GM10248 (cell line): ENCODE measurements at places on chromosomes 3 and 15.

DNA sequence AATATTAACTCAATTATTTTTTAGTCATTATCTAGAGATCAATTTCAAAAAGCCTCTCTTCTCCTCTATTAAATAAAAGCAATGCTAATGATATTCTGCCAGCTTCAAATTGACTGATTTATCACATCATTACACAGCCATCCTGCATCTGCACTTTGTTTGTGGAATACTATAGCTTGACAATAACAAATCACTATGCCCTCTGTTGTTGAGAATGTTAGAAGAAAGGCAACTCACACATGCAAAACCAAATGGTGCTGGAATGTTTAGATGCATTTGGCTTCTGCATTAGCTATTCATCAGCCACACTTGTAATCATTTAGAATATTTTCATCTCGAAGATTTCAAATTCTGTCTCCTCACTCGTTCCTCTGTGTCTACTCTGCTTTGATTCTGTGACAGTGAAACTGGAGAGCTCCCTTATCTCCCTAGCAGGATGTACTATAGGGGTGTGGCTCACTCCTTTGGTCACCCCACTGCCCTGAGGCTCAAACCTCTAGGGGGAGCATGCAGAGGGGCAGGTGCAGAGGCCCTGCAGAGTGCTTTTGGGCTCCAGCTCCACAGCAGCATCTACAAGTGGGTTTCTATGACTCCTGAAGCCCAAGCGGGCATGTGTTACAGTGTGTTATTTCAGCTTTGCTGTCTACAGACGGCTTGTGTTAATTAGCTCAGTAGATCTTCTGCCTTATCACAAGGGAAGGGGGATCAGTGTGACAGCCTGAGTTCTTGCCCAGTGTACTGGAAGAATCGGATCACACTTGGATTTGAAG, 454.1 kb upstream of the BCHE start:
- no peak for DNase-seq

- no peak for DNase-seq
Measured at GRCh38 chr3:157837336-157837735, 268.9 kb downstream of the SHOX2 start.

DNA sequence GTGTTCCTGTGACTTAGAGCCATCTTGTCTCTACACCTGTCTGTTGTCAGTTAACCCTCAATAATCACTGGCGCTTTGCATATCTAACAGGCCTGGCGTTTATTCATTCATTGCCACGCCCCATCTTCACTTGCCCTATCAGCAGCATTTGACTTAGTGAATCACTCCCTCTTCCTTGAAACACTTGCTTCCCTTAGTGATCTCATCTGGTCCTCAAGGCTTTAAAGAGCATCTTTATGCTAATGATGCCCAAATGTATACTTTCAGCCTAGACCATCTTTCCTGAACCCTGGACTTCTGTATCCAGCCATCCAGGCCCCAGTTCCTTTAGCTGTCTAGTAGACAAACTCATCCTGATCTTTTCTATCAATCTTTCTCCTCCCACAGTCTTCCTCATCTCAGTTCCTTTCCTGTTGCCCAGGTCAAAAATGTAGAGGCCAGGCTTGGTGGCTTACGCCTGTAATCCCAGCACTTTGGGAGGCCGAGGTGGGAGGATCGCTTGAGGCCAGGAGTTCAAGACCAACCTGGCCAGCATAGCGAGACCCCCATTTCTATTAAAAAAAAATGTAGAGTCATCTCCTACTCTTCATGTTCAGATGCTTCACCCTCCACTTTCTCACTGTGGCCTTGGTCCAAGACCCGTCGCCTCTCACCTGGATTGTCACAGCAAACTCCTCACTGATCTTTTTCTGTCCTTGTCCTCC, 1.4 kb upstream of the IGDCC4 start:
- DNase-seq, result no peak

- no peak for DNase-seq
Measured at GRCh38 chr3:4373669-4374068, 70.5 kb downstream of the SETMAR start.

- no peak for DNase-seq
Measured at GRCh38 chr3:11631820-11632219, 11.9 kb downstream of the VGLL4 start.

DNA sequence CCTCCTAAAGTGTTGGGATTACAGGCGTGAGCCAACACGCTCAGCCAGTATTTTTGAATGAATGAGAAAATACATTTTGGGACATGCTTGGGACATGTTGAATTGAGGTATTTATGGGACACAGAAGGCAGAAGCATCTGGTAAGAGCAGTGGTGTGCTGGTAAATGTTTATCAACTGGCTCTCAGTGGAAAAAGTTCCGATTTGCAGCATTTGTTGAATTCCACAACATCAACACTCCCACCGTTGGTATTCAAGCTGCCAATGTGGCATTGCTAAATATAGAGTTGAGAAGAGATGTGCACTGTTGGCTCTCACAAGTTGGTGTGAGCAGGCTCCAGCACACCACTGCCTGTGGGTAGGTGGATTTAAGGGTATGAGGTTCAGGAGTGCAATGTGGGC, 35.8 kb upstream of the LRRFIP2 start:
- DNase-seq, result no peak

- DNase-seq, result no peak
Measured at GRCh38 chr15:22904736-22905135, 66.3 kb downstream of the NIPA2 start.

- peak; percentile 79 for DNase-seq
Measured at GRCh38 chr15:31262901-31263671, 63.5 kb upstream of the KLF13 start.

DNA sequence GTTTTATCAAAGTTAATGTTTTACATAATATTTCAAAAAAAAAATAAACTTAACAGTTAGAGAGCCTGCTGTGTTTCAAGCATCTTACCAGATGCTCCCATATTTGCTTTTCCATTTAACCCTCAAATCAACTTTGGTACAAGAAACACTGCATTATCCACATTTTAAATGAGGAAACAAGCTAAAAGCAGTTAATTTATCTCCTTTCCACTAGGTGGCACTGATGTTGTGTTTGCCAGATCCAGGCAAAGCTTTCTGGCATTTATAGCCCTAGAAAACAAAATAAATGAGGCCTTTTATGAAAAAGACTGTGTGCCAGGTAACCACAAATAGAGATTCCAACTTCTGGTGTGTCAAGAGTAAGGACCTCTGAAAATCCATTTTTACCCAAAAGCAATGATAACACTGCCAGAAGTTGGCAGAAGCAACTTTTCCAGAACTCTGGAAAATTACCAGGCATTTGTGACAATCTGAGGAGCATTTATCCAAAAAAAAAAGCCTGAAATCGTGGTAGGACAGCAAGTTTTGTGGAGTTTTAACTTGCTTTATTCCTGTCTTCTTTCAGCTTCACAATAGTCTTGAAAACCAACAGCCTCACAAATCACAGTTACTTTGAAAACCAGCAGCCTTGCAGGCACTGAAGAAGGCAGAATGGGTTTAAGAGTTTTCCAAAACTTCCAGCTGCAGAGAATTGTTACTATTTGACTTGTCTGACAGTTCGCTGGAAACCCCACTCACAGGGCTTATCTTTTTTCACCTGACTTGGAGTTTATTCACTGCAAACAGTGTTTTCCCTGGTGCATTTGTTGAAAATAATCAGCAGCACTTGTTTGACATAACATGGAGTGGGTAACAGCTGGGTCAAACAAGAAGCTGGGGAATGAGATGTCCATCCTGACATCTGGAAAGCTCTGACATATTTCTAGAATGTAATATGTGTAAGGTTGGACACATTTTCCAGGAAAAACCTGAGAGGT, 9.2 kb downstream of the FAM162A start:
- DNase-seq, result peak; percentile 41

DNA sequence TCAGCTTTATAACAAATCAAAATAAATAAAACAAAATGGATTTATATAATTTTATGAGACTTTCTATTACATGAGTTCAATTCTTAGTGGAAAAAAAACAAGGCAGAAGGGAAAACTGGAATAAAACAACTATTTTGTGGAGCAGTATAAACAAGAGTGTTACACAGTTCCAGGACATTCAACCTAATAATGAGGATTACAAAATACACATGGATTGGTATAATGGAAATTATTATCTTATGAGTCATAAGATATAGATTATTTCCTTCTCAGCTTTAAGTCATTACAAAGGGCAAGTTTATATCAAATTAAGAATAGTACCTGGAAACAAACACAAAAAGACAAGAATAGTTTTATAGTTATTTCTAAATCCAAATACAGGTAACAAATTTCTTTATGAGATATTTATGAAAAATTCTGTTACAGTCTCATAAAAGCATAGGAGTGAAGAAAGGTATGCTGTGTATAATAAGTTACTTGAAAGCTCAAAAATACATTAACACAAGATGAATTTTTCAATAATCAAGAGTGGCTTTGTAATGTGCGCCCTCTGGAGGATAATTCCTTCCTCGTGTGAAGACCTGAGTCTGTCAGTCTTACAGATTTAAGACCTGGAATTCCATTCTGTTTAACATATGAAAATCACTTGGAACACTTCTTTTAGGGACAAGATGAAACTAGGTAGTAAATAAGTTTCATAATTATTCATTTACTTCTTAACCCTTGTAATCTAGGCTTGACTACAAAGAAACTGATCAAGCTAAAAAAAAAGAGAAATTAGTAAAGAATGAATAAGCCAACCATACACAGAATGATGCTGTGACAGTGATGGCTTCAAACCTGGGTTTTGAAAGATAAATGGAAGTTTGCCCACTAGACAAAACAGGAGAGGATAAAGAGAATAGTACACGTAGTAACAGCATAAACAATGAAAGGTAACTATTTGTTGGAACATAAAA, 9.5 kb downstream of the COPS2 start:
- peak; percentile 24 for DNase-seq

DNA sequence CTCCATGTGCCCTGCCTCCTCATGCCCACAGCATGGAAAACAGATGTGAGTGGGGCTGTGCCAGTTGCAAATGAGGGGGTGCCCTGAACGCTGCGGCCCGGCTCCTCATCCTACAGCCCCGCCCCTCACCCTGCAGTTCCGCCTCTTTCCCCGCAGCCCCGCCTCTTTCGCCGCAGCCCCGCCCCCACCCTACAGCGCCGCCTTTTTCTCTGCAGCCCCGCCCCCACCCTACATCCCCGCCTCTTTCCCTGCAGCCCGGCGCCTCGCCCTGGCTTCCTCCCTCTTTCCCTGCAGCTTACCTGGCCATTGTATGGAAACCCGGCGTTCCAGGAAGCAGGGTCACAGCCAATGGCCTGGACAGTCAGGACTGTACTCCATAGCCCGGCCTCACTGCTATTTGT, 284.9 kb downstream of the TLE3 start:
- no peak for DNase-seq

DNA sequence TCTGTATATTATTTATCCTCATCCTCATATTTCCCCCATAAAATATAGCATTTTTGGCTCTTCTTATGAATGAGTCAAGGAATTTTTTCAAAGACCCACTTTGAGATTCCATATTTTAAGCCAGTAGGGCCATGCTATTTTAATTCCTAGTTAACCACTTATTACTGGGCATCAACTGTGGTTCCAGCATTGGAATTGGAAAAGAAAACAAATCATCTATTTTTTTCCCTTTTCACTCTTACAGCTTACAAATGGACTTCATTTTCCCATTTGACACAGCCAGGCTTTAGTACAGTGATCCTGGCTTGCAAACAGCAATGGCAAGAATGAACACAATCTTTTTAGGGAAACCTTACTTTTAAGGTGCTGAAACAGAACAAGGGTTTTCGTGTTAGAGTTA, 19.4 kb upstream of the PLCL2 start:
- no peak for DNase-seq

DNA sequence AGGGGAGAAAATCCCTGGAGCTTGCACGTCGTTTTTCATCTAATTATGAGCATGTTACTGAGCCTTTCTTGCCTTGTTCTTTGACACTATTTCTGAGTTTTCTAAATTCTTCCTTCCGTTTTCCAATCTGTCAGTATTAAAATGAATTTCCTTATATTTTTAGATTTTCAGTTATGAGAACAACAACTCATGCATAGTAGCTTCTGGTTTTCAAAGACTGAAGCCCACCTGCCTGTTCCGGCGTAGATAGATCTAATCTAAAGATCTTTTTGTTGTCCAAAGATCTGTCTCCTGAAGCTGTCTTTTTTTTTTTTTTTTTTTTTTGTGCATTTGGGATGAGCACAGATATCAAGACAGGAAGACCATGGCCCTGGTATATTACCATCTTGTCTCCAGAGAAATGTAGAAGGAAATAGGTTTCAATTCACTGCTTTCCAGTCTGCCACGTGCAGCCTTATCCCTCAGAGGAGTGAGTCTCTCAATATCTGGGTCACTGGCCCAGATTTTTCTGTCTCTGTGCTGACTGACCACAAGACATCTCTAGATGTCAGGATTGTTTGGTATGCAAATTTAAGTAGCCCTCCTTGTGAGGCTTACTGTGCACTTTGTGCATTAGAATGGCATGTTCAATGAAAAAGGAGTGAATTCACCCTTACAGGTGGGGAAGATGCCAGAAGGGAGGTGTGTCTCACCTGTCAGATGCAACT, 222.3 kb upstream of the TMC3 start:
- DNase-seq, result no peak

DNA sequence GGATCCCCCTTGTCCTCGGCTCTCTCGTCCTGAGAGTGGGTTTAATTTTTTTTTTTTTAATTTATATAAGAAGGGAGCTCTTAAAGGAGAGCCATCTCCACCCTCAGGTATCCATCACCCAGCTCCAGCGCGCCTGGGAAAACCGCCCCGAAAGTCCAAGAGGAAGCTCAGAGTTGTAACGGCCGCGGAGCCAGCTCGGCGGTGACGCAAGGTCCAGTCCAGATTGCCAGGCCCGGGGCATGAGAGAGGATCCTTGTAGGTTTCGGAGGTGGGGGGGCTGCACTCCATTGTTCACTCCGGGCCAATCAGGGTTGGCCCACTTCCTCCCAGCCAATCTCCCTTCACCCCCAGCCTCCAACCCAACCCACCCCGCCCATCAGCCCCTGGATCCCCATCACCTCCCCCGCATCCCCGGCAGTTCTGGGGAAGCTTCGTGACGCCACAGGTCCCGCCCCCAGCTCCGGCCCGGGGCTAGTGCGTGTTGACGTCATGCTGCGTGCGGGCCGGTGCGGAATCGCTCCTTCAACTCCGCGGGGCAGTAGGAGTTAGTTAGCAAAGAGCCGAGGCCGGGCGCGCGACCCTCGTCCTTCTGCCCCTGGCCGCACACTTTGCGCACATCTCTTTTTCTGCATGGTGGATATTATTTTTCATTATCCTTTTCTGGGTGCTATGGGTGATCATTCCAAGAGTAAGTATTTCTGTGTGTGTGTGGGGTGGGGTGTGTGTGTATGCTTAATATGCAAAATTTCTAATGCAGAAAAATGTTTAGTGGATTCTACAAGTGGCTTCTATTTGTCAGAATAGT, at the start of gene ISL2:
ISL2 (plus strand) TSS at position 520 of the 805 bp plus-strand sequence; CDS start at position 631, 111 bp downstream.
- DNase-seq, result peak; percentile 95

DNA sequence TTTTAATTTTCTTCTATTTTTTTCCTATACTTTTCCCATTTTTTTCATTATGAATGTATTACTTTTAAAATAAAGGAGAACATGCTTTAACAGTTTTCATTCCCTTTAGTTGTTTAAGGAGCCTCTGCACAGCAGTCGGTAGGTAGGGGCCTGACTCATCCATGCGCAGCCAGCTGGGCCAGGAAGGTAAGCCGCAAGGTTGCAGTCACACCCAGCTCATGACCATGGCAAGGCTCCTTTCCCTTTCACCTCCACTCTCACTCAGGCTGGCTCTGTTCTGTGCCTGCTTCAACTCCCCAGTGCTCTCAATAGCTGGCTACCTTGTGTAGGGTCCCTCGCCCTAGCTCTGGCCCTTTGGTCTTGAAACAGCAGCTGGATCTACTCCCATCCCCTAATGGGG, 17.4 kb upstream of the ANKRD34C start:
- DNase-seq, result no peak
